ENCODE measurements at places on chromosomes 16 and 17.

- no peak for DNase-seq
Measured at GRCh38 chr17:78147315-78147998, 1.3 kb downstream of the C17orf99 start.

- DNase-seq = no peak
Measured at GRCh38 chr17:327971-328370, 24.6 kb downstream of the RPH3AL start.

DNA sequence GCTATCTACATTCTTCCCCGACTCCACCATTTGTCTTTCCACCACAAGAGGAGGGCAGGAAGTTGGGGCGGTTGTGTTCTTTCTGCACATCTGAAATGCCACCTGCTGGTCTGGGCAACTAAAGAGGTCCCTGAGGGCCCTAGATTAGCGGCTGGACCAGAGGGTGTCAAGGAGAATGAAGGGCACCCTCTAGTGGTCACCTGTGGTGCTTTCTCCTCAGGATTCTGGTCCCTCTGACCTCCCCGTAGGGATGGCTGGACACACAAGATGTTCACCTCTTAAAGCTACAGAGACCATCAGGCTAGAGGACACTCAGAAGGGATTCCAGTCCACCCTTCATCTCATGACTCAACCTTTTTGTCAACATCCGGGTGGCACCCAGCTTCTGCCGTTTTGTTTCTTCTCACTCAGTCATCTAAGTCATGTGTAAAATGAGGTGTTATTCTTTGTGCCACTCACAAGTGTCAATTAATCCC, 2.9 kb upstream of the SCIMP start:
- DNase-seq = no peak

DNA sequence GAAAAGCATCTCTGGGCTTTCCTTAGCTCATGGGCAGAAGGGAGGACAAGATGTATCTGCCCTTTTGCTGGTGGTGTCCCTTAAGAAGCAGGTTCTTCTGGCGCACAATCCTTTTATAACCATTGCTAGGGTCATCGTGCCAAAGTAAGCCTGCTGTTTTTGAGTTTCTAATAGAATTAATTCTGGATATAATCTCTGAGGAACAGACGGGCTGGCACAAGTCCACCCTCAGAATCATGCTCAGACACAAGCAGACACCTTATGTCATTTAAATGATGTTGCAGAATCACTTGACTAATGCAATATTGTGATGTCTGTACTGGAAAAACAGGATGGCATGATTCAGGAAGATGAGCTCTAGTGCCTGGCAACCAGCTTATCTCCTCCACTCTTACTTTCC, 18.8 kb upstream of the MMD start:
- DNase-seq = no peak

GRCh38 chr17:18187821-18188761, 4.5 kb downstream of the ALKBH5 start:
- DNase-seq = no peak

DNA sequence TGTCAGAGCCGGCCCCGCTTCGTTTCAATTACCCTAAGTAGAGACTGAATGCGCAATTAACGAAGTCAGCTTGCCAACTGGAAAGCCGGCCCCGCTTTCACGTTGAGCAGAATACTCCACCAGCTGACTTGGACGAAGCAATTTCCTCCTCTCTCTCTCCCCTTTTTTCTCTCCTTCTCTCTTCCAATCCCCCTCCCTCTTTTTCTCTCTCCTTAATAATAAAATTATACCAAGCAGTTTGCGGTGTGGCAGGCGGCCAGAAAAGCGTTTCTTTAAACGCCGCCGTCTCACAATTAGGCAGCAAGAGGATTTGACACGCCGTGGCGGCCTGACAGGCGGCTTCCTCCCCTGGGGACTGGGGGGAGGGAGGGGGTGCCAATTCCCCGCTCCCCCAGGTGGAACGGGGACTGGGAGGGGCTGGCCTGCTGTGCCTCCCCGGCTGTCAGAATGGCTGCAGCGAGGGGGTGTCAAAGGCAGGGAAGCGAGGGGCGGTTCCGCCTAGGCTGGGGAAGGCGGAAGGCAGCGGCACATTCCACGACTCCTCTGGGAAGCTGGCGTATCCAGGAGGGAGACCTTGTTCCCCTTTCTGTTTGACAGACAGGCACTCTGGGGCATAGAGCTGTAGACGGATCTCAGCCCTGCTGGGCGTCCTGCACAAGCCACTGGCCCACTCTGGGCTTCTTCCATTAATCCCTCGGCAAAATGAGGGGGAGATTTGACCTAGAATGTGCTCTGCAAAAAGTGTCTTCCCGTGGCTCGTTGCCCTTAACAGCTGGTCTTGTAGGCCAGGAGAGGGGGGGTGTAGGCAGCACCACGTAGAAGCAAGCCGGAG, 52.7 kb downstream of the SREBF1 start:
- peak; percentile 5 for DNase-seq

DNA sequence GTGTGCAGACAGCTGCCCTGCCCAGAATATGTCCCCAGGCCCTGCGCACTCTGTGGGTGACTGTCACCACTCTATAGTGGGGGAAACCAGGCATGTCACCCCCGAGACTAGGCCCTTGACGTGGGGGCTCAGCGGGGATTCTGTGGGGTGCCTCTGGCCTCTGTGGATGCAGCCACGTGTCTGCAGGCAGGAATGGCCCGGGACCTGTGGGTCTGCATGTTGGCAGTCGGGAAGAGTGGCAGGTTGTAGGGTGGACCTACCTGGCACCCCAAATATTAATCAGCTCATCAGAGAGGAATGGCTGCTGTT, 954 bp downstream of the IL32 start:
- DNase-seq = no peak

DNA sequence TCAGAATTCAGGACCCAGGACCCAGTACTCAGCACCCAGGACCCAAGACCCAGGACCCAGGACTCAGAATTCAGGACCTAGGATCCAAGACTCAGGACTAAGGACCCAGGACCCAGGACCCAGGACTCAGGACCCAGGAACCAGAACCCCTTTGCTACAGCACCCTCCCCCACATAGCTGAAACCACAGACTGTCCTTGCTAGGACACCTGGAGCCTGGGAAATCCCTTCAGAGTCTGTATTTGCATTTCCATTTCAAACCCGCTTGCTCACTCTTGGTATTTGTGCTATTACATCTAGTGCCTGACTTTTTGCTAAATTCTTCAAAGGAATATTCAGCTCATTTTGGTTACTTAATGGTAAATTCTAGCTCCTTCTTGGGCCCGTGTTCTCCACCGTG, 275.8 kb upstream of the MAF start:
- no peak for DNase-seq

- DNase-seq = no peak
Measured at GRCh38 chr17:41919840-41920579, 1.3 kb upstream of the ACLY start.

GRCh38 chr17:58875261-58875660, 119.6 kb downstream of the PPM1E start:
- DNase-seq = no peak

DNA sequence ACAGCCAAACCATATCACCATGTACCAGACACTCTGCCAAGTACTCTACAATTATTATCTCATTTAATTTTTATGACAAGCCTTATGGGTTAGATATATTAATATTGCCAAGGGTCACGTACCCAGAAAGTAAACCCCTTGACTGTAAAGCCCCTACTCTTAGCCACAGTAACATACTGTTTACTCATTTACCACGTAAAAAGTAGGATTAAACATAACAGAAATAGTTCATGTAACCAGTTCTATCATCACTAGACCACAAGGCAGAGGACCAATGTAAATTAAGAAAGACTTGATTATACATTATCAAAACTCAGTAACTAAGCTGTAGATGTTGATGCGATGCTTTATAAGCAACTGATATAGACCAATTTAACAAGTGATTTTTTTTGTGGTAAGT, 101.5 kb upstream of the CNTNAP4 start:
- DNase-seq = no peak

- DNase-seq = no peak
Measured at GRCh38 chr16:71350821-71351557, 7.5 kb upstream of the CALB2 start.

- DNase-seq = no peak
Measured at GRCh38 chr16:71537643-71538042, 11.4 kb downstream of the CHST4 start.

DNA sequence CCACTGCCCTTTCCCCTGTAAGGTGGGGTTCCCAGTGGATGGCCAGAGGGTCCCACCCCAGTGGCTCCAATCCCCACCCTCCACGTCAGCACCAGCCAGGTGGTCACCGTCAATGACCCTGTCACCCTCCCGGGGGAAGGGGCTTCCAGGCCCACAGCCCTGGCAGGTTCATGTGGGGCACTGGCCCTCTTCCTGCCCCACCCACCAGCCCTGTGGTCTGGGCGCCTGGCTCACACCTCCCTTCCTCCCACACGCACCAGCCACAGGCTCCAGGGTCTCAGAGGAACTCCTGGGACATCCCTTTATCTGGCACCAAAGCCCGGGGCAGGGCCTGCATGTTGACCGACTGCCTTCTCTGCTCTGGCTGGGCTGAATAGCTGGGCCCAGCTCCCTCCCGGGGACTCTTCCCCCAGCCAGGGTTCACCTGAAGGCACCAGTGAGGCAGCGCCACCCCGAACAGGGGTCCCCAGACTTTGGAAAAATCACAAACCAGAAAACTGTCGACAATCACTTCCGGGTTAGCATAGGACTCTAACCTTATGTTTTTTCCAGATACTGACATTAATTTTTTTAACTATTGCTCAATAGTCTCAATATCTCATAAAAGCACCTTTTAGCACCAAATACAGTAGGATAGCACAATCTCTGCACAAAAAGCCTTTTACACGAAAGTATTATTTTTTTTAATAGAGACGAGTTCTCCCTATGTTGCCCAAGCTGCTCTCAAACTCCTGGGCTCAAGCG, 21.9 kb upstream of the ZC3H18 start:
- no peak for DNase-seq

DNA sequence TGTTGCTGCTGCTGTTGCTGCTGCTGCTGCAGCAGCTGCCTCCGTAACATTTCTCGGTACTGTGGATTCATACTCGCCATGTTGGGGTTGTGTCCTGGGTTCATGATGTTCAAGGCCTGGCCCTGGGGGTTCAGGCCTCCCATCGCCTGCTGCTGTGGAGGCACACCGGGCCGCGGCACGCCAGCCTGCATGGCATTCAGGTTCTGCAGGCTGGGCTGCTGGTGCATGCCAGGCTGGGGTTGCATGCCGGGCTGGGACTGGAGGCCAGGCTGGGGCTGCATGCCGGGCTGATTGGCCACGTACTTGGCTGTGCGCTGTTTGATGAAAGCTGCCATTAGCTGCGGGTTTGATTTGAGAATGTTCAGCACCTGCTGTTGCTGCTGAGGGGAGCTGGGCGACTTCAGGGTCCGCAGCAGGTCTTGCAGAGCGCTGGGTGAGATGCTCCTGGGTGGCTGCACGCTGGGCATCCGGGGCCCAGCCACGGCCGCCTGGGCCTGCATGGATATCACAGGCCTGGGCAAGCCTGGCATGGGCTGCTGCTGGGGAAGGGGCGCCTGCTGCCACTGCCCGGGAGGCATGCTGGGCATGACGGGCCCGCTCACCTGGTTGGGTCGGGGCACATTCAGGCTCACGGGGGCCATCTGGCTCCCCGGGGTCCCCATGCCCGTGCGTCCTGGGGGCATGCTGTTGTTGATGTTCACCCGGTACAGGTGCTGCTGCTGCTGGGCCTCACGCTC, 11.3 kb upstream of the TRAP1 start:
- DNase-seq = no peak

GRCh38 chr17:12737740-12738469, 51.4 kb upstream of the ARHGAP44 start:
- no peak for DNase-seq

GRCh38 chr16:73019457-73020362, 28.2 kb downstream of the ZFHX3 start:
- no peak for DNase-seq
